Breast epithelium (tissue), 4 donors: ENCODE measurements at places on chromosomes 3 and 15. TPM values are rescaled to one million over a fixed set of nuclear protein-coding genes. Genes with fewer than 3 reads are reported as not detected.

DNA sequence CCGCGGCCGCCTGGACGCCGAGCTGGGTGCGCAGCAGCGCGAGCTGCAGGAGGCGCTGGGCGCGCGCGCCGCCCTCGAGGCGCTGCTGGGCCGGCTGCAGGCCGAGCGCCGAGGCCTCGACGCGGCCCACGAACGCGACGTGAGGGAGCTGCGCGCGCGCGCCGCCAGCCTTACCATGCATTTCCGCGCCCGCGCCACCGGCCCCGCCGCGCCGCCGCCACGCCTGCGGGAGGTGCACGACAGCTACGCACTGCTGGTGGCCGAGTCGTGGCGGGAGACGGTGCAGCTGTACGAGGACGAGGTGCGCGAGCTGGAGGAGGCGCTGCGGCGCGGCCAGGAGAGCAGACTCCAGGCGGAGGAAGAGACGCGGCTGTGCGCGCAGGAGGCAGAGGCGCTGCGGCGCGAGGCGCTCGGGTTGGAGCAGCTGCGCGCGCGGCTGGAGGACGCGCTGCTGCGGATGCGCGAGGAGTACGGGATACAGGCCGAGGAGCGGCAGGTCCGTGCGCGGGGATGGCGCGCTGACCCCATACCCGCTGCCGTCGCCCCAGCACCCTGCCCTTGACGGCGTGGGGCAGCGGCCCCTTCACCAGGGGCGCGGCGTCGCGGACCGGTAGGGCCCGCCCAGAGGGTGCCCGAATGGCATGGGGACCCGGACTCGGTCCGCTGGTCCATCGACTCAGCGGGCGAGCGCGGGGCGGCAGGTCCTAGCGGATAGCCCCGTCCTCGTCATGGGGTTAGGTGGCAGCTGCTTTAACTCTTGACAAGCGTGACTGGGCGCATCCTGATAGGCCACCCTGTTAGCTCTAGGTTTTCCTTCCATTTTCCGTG is 848 bp downstream of the SYNM start:
- peak overlapping the region; percentile 94 for H3K27ac ChIP-seq
- peaks cover 6% of the 10 kb centered on the region for H3K27me3 ChIP-seq
- peak overlapping the region; percentile 45 for H3K4me3 ChIP-seq
- H3K4me1 ChIP-seq, result no peaks in the 10 kb centered on the region
- no peaks in the 10 kb centered on the region for H3K36me3 ChIP-seq
- no peak for DNase-seq

DNA sequence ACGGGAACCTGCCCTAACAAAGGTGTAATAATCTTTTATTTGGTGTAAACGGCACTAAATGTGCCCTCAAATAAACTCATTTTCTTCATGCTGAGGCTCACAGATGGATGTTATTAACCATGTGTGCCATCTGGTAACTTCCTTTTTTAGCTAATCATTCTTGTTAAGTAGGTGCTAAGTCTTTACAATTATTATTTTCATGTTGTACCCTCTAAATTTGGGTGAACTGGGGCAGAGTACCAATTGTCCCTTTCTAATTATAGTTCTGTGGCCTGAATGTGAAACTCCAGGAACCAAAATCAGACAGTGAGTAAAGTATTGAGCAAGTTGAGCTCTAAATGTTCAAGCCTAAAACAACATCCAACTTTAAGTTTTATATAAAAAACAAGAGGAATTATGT is 220.7 kb upstream of the CADM2 start:
- H3K27ac ChIP-seq, result no peak overlapping the region
- H3K27me3 ChIP-seq, result no peaks in the 10 kb centered on the region
- no peaks in the 10 kb centered on the region for H3K4me1 ChIP-seq

- no peak for DNase-seq
- no peaks in the 10 kb centered on the region for H3K27me3 ChIP-seq
- H3K4me3 ChIP-seq, result no peak overlapping the region
- no peak overlapping the region for H3K27ac ChIP-seq
- no peaks in the 10 kb centered on the region for H3K4me1 ChIP-seq
These were observed 326.4 kb downstream of the SV2B start for GRCh38 chr15:91426412-91426811.

DNA sequence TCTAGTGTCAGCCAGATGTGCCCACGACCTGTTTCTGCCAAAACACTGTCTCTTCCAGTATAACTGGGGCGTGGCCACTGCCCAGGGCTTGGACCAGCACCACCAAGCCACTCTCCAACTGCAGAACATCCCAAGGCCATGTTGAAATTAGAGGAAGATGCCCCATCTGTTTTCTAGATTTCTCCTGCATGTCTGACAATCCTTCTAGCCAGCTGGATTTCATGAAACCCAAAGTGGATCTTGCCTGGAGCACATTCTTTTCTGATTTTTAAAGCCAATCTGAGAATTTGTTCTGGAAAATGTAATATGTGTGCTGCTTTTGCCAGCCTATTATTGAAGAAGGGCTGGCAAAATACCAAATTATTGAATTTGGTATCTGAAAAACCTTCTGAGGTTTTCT is 182.5 kb downstream of the SLCO3A1 start:
- H3K36me3 ChIP-seq, result no peaks in the 10 kb centered on the region
- no peak overlapping the region for H3K4me3 ChIP-seq
- H3K4me1 ChIP-seq, result no peaks in the 10 kb centered on the region
- no peaks in the 10 kb centered on the region for H3K27me3 ChIP-seq
- no peak overlapping the region for H3K27ac ChIP-seq

Gene CPEB1
- total RNA-seq, result 4.6 TPM

Gene MORC1
- not detected for total RNA-seq

Gene PLA2G4E
- not detected for total RNA-seq
